ENCODE measurements at places on chromosomes 3 and 15. TPM values are rescaled to one million over a fixed set of nuclear protein-coding genes. Genes with fewer than 3 reads are reported as not detected.

FOXL2NB gene
- not detected for total RNA-seq

IQCF5 gene
- not detected for total RNA-seq

DUOX2 gene
- total RNA-seq = not detected

TRPM1 gene
- not detected for total RNA-seq

CSPG4 gene
- total RNA-seq = 2.9 TPM
